ENCODE measurements at places on chromosomes 2 and 18. TPM values are rescaled to one million over a fixed set of nuclear protein-coding genes. Genes with fewer than 3 reads are reported as not detected.
A peak's percentile ranks its signal among the peaks of the same experiment; 100 is the strongest.

The ABCG8 gene
- not detected for total RNA-seq

The FIGN gene
- total RNA-seq, result 1.5 TPM

GRCh38 chr2:66582104-66582986, 147.4 kb downstream of the MEIS1 start:
- DNase-seq, result no peak

The CPLX4 gene
- not detected for total RNA-seq

GRCh38 chr2:85156619-85157018, 23.4 kb downstream of the TCF7L1 start:
- no peak for DNase-seq

- DNase-seq, result no peak
Measured at GRCh38 chr18:65206551-65207260, 544.1 kb upstream of the CDH7 start.

GRCh38 chr2:191347881-191348280, 102.7 kb downstream of the MYO1B start:
- DNase-seq, result peak; percentile 63

Measured in fibroblast of lung (primary cell).